NCI-H1105 (cell line): ENCODE measurements at places on chromosomes 11 and 22.
A peak's percentile ranks its signal among the peaks of the same experiment; 100 is the strongest.

DNA sequence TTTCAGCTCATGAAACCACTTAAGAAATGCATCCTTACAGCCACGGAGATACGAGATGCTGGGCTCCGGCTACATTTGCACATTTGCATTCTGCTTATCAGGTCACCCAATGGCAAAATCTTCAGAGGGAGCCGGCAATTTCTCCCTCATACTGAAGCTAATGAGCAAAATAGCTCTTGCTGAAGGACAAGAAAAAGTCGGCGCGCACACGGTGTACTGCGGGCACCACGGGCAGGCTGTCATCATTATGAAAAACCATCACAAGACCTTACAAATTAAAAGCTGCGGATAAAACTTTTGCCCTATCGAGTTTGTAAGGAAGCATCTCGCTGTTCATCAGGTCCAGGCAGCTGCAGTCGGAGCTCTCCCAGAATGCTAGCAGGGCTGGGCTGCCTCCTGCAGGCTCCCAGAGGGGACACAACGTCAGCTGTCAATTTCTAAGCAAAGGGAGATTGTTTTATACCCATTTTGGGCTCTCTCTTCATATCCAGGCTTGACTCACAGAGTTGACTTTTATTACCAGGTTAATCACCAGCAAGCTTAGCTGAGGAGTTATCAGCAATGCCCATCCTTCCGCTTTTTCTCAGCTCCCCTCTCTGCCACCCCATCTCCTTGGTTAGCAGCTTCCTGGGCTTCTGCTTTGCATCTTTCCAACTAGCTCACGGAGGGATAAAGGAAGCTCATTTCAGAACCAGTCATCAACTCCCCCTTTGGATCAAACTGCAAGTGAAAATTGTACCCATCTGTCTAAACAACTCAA, 375.1 kb downstream of the OPCML start:
- DNase-seq: no peak

- no peak for DNase-seq
These were observed 80.7 kb downstream of the MN1 start for GRCh38 chr22:27720860-27721259.

- DNase-seq: no peak
These were observed 23.6 kb downstream of the TSKU start for GRCh38 chr11:76806608-76807205.

GRCh38 chr11:33211153-33211552, 46.0 kb upstream of the HIPK3 start:
- no peak for DNase-seq

- peak; percentile 85 for DNase-seq
These were observed 13.9 kb upstream of the TP53AIP1 start for GRCh38 chr11:128956401-128957201.

GRCh38 chr11:7291100-7291829, 39.6 kb downstream of the SYT9 start:
- DNase-seq: no peak

DNA sequence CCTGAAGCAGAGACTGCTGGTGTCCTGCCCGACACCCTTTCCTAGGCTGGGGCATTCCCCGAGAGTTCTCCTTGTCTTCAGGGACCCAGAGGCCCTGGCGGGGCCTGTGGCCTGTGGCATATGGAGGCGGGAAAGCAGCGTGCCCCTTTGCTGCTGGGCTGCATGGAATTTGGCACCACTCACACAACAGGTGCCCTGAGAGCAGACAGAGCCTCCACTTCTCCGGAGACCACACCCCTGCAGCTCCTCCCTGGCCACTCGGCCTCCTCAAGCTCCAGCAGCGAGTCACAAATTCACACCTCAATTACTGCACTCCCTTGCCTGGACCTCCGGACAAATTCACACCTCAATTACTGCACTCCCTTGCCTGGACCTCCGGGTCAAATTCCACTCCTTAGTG, 1375.2 kb downstream of the TBC1D22A start:
- no peak for DNase-seq

- DNase-seq: no peak
These were observed 9.0 kb upstream of the ZBTB44 start for GRCh38 chr11:130323452-130324450.

DNA sequence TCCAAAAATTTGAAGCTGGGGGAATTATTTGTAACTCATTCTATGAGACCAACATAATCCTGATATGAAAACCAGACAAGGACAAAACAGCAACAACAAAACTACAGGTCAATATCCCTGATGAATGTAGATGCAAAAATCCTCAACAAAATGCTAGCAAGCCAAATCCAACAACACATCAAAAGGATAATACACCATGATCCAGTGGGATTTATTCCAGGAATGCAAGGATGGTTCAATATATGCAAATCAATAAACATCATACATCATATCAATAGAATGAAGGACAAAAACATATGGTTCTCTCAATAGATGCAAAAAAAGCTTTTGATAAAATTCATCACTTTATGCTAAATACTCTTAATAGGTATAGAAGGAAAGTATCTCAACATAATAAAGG, 19.4 kb upstream of the USP2 start:
- DNase-seq: no peak

DNA sequence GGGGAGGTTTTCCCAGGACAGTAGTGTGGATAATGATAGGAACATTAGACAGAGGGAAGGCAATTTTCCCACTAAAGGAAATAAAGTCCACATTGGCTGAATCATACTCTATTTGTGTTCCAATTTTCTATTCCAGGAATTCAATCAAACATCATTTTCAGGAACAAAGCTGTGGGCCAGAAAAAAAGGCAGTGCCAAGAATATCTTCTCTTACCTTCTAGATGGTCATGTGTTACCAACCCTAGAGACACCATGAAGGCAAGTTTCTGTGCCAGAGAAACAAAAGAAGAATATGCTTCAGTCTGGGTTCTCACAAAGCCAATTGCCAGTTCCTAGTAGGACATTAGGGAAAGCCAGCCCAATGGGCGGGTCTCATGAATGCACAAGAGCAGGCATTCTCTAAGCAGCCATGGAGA, 27.5 kb downstream of the LARGE2 start:
- no peak for DNase-seq

DNA sequence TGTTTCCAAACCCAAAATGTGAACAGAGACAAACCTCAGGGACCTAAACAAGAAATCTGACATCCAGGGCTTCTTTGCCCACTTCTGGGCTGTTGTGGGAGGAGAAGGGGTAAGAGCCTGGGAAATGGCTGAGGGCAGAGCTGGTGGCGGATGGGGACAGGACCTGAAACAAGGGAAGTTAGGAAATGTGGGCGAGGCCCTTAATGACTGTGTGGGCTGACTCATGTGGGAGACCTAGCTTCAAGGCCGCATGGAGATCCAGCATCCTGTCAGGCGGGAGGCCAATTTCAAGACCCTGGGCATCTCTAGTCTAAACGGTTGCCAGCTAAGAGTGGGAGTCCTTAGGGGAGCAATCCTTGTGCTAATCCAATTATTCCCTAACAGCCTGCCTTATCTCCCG, 2.1 kb upstream of the OAF start:
- DNase-seq: no peak

GRCh38 chr22:39388261-39389011, 11.1 kb upstream of the TAB1 start:
- DNase-seq: no peak

- DNase-seq: no peak
These were observed 18.2 kb upstream of the BMAL1 start for GRCh38 chr11:13259374-13259773.

- DNase-seq: no peak
These were observed 38.2 kb downstream of the TRIOBP start for GRCh38 chr22:37734964-37735451.

DNA sequence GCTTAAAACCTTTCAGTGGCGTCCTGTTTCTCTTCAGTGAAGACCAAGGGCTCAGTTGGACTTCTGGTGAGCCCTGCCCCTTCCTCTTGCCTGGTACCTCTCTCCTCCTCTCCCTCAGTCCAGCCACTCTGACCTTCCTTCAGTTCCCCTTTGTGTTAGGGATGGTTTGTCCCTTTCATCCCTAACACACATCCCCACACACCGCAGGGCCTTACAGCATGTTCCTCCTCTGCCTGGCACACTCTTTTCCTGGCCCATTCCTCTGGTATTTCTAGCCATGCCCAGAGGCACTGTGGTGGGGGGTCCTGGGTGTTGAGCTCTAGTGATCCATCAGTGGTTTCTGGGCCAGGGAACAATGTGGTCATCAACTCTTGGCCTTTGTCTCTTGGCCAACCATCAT, 21.4 kb downstream of the GNAZ start:
- no peak for DNase-seq

- DNase-seq: no peak
These were observed 5.1 kb downstream of the TMEM121B start for GRCh38 chr22:17115945-17116565.

GRCh38 chr22:35575116-35575748, 34.6 kb downstream of the RASD2 start:
- DNase-seq: no peak

- no peak for DNase-seq
These were observed 6.3 kb downstream of the NXPE2 start for GRCh38 chr11:114684636-114685035.

DNA sequence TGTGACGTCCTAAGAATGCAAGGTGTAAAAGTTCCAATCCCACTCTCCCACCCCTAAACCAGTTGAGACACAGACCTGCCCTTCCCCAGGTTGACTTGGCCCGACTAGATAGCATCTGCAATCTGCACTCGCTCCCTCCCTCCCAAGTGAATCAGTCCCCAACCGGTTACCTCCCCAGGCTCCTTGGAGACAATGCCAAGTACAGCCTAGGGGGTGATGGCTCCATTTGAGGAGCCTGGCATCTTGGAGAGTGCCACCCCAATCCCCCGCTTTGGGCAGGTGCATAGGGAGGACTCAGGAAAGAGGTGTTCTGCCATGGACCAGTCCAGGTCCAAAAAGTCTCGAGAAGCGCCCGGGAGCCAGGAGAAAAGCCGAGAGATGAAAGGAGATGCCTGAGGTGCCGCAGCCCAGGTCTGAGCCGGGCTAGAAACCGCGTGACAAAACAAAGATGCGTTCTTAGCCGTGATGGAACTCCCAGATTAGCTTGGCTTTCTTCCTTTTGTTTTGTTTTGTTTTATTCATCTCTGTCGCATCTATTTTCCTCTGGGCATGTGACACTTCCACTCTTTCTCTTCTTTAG, 18.7 kb upstream of the SNX32 start:
- DNase-seq: no peak

DNA sequence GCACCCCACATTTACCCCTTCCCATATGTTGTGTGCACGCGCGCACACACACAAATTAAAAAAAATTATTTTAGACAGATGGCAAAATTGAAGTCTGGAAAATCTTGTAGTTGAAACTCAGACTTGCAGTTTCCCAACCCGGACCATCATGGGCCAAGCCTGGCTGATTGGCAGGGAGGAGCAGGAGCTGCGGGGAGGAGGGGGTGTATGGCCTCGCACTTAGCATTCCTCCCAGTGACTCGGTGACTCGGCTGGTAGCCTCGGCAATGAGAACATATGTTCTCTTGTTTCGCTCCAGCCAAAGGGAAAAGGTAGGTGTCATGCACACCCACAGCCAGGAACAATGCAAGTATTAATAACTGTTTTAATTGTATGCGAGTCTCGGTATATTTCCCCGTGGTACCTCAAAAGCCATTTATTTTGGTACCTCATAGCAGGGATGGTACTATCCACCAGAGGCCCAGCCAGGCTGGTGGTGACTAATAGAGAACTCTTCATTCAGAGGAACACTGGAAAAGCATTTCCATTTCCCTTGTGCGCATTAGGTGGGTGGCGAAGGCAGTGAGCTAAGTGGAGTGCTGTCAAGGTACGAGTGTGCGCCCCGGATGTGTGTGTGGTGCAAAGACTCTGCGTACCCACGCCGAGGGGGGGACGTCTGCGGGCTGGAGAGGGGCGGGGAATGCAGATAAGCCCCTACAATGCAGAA, 92.5 kb downstream of the DSCAML1 start:
- DNase-seq: no peak

- no peak for DNase-seq
These were observed 37.1 kb upstream of the OR8B8 start for GRCh38 chr11:124482362-124483147.

- no peak for DNase-seq
These were observed 65.4 kb downstream of the PPP6R3 start for GRCh38 chr11:68525930-68526329.

DNA sequence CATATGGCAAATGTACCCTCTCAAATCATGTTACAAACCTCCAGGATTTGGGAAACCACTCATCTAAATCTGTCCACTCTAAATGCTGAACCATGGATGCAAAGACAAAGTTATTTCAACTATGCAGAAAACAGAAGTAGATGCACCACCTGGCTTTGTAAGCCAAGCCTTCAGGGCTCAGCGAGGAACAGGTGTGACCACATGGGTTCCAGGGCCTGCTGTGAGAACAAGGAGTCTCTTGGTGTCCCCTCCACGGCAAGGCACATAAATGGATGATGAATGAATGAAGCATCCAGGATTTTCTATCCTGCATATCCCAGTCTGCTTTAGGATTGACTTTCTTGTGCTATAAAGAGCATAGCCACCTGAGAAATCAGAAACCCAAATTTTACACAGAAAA, 284.5 kb downstream of the LARGE1 start:
- no peak for DNase-seq

- no peak for DNase-seq
These were observed 170.5 kb downstream of the CASP12 start for GRCh38 chr11:104727768-104728167.

- DNase-seq: no peak
These were observed 219.9 kb downstream of the MN1 start for GRCh38 chr22:27581688-27582087.

DNA sequence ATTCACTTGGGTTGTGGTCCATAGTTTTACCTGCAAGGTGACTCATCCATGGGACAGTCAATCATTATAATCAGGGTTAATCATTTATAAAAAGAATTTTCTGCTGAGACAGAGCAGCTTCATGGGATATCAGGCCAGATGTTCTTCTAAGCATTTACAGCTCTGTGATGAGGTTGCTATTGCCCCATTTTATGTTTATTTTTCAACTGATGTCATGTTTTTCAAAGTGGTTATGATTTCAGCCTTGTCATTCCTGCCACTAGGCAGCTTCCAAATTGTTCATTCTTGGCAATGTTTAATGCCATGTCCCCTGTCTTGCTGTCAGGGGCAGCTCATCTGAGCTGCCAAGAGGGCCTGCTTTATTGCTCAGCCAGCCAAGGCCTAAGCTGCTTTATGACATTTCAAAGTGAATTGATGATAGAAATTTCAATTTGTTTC, 35.9 kb upstream of the ZBED5 start:
- DNase-seq: no peak

GRCh38 chr11:15707971-15708370, 593.2 kb downstream of the INSC start:
- DNase-seq: peak; percentile 71

DNA sequence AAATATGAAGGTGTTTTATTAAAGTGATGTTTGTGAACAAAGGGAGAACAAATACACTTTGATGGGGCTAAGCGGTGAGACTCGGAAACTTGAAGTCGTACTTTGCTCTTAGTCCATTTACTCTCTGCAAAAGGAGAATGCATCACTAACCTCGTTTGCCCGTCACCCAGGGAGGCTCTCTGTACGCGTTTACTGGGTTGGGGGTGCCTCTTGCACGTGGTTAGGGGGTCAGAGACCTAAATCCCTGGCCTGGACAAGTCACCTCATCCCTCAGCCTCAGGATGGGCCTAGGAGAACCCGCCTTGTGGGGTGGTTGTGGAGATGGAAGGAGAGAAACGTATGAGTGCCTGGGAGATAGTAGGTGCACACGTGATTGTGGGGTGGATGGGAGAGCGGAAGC, 803 bp upstream of the IFT27 start:
- no peak for DNase-seq

GRCh38 chr11:66815646-66816045, 27.6 kb upstream of the RCE1 start:
- no peak for DNase-seq

- no peak for DNase-seq
These were observed 19.7 kb downstream of the ALG9 start for GRCh38 chr11:111851636-111852035.
